Activated T-cell treated with anti-CD3 and anti-CD28 coated beads, Interleukin-2, amount 50 U/mL, for 1 hour (primary cell): ENCODE measurements at places on chromosomes 5 and 9.

GRCh38 chr9:134630861-134631260, 10.7 kb upstream of the COL5A1 start:
- peak; percentile 2 for DNase-seq

- DNase-seq, result no peak
These were observed 93.8 kb downstream of the ANKRD18A start for GRCh38 chr9:38526591-38526990.

DNA sequence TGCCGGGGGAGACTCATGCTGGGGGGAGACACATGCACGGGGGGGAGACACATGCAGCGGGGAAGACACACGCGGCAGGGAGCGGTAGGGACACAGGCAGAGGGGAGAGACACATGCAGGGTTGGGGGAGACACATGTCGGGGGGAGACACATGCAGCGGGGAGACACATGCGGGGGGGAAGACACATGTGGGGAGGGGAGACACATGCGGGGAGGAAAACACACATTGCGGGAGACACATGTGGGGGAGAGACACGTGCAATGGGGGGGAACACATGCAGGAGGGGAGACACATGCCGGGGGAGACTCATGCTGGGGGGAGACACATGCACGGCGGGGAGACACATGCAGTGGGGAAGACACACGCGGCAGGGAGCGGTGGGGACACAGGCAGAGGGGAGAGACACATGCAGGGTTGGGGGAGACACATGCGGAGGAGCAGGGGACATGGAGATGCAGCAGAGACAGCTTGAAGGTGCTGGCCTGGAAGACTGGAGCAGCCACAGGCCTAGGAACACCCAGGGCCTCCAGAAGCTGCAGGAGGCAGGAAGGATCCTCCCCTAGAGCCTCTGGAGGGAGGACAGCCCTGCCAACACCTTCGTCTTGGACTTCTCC, 20.3 kb upstream of the OLFM1 start:
- DNase-seq, result peak; percentile 8

DNA sequence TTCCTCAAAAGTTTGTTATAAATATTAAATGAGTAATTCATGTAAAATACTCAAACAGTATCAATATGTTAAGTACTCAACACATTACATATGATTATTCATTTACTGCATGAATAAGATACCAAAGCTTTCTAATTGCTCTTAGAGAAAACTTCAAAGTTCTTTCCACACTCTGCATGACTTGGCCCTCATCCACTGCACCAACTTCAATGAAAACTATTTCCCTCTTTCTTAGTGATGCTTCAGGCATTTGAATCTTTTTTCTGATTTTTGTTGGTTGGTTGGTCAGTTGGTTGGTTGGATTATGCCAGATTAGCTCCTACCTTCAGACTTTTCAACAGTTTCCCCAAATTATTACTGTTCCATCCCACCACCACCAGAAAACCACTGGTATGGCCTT, 314.7 kb upstream of the RGMB start:
- no peak for DNase-seq

GRCh38 chr9:133803028-133803585, 65.0 kb upstream of the SARDH start:
- no peak for DNase-seq

DNA sequence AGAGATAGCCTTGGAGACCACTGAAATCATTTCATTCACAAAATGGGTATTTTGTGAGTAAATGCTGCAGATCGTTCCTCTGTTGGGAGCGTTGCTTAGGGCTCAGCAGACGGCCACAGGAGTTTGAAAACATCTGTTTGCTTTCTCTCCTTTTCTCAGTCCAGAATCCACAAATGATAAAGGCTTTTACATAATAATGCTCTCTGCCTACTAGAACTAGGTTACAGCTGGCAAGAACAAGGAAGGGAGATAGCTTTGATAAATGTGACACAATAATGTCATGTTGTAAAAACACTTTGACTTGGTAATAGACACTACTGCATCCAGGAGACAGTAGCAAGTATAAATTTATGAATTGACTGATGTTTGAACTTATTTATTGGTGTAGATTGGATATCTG, 1072.4 kb upstream of the CDH6 start:
- DNase-seq, result no peak

- DNase-seq, result no peak
These were observed 39.9 kb downstream of the C9orf153 start for GRCh38 chr9:86219606-86220005.

DNA sequence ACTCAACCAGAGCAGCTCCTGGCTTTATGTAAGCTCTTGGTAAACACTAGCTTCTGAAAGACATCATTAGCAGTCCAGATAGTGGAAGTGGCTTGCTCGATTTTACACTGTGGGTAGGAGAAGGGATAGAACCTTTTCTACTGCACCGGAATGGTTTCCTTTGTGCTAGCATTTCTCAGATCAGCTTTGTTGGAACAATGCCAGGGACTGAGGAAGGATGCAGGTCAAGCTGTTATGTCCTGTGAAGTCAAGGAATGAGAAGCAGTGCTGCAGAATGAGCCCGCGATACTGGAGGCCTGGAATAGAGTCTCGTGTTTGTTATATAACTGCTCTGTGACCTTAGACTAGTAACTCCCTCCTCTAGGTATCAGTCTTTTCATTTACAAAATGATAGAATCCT, 233.6 kb downstream of the GABRB2 start:
- no peak for DNase-seq

- DNase-seq, result no peak
These were observed 287.1 kb downstream of the IZUMO3 start for GRCh38 chr9:24258626-24259025.

DNA sequence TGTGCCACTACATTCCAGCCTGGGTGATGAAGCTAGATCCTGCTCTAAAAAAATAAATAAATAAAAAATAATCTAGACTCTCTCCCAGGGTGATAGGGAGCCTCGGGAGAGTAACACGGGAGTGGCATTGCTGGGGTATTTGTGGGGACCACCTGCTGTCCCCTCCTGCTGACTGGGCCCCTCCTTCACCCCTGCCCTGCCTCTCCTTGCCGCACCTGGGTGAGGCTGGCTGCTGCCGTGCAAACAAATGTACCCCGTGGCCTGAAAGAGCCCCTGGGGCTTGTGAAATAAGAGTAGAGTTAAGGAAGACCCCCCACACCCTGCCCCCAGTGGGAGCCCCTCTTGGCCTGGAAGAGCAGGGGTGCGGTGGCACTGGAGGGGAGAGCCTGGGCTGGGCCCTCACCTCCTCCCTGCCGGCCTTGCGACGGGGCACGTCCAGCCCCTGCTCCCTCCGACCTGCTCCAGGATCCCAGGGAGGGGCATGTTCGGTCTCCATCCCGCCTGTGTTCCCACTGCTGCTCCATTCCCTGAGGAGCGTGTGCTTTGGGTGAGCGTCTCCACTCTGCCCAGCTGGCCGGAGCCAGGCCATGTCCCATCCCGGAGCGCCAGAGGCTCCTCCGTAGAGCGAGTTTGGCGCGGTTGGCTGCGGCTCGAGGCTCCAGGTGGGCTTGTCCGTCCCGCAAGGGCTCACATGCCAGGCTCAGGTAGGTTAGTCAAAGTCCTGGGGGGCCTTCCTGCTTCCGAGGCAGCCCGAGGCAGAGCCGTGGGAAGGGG, 75.0 kb upstream of the RNU6ATAC start:
- DNase-seq, result no peak

- DNase-seq, result no peak
These were observed 44.4 kb downstream of the BNC2 start for GRCh38 chr9:16825971-16826625.

DNA sequence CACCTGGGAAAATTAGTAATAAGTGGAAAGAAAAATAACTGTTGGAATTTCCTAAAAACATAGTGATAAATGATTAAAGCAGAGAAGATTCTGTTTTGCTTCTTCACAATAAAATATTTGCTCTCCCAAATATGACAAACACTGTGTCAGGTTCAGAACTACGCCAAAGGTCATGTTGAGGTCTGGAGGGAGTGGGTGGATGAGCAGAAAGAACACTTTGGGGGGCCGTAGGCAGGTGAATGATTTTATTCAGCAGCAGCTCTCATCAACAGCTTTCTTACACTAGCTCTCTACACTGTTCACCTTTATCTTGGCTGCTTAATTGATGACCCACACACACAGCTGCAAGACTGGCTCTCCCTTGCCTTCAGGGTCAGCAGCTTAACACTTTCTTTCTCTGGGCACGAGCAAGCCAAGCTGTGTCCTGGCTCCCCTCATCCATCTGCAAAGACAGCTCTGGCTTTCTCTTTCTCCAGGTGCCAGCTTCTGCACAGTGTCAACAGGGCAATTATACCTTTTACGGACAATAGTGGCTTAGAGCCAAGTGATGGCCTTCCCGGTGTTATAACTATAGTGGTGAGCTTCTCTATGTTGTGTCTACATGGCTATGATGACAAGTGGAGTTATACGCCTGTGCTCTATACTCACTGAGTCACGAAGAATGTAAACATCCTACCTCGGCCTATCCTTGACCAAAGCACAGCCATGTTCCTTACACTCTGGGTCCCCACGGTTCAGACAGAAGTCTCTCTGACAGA, 18.9 kb upstream of the GPX8 start:
- DNase-seq, result no peak

GRCh38 chr5:67969631-67970030, 245.9 kb upstream of the PIK3R1 start:
- no peak for DNase-seq

GRCh38 chr5:109996246-109996645, 306.5 kb downstream of the MAN2A1 start:
- DNase-seq, result no peak

- DNase-seq, result no peak
These were observed 42.3 kb downstream of the FAM78A start for GRCh38 chr9:131233995-131234394.

- DNase-seq, result no peak
These were observed 73.8 kb upstream of the IL12B start for GRCh38 chr5:159403906-159404681.

- peak; percentile 39 for DNase-seq
These were observed 730 bp downstream of the ZMYND19 start for GRCh38 chr9:137589441-137590122.

DNA sequence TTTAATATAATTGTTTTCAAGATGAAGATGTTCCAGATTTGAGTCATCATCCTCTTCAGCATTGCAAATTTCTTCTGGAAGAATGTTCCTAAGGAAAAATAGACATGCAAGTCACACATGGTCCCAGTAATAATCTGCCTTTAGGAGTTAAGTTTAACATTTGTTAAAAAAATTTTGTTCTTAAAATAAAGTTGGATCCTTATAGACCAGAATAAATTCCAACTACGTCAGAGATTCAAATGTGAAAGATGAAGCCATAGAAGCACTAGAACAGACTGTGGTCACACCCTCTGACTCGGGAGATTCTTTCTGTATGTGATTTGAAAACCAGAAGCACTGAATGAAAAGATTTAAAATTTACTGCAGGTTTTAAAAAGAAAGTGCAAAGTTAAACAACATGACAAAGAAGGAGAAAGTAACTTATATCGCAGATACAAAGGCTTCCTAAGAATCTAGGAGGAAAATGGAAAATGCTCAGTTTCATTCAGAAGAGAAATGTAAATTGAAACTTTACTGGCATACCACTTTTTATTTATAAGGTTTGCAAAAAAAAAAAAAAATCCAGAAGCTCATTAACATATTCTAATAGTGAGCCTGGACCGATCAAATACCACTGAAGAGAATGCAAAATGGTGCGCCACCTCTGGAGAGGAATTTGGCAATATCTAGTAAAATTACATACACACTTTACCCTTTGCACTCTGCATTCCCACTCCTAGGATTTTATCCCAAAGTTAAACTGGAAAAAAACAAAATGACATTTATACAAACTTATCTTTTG, 14.3 kb upstream of the ASPN start:
- DNase-seq, result no peak

- DNase-seq, result no peak
These were observed 28.7 kb upstream of the FNIP1 start for GRCh38 chr5:131825404-131826013.

- no peak for DNase-seq
These were observed 284.8 kb downstream of the SEC61B start for GRCh38 chr9:99506747-99507348.

DNA sequence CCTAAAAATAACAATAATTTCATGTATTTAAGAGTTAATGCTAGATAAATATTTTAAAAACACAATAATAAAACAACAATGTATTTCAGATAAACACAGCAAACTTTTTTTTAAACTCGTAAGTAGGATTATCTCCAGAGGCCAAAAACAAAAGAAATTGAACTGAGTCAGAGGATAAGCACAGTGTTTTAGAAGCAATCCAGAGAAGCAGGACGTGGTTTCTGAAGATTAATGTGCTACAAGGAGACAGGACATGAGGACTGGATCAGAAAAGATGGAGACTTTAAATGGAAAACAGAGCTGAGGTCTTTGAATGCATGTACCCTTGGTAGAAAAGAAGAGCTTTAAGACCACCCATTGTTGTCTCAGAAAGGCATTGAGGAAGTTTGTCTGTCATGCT, 491.2 kb upstream of the TLE4 start:
- no peak for DNase-seq

DNA sequence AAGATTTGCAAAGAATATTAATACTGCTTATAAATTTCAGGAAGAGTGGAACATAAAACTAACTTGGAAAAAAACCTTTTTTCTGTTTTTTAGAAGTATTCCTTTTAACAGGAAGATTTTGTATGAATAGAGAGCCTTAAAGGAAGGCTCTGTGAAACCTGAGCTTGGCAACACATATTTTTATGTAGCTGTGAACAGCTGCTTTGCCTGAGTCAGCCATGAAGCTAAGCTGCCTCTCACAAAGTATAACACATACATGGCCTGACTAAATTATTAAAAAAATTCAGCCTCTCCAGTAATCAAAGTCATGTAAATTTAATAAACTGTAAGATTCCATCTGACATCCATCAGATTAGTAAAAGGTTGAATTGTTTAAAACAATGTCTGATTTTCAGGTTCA, 547.5 kb downstream of the ELAVL2 start:
- no peak for DNase-seq

- DNase-seq, result no peak
These were observed 12.7 kb upstream of the PRELID2 start for GRCh38 chr5:145847499-145848497.

- DNase-seq, result no peak
These were observed 28.6 kb upstream of the PPP1R26 start for GRCh38 chr9:135450956-135451355.
